ENCODE measurements at places on chromosomes 11 and 22.

- no peak for DNase-seq
These were observed 40.7 kb upstream of the CLMP start for GRCh38 chr11:123235656-123236261.

DNA sequence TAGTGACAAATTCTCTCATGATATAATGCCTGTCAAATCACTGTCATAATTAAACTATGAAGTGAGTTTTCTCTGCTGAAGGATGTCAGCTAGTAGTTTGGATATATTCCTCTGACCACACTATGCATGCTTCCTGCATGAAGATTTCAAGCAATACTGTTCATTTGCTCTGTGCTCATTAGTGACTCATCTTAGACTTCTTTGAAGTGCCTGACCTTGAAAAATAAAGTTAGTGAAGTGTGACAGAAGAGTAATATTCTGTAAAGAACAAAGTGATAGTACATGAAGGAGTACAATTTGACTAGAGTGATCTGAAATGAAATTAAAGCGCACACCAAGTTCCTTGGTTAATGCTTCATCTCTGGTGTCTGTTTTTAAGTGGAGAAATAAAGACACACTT lies 629.5 kb upstream of the ANO3 start:
- DNase-seq: no peak

DNA sequence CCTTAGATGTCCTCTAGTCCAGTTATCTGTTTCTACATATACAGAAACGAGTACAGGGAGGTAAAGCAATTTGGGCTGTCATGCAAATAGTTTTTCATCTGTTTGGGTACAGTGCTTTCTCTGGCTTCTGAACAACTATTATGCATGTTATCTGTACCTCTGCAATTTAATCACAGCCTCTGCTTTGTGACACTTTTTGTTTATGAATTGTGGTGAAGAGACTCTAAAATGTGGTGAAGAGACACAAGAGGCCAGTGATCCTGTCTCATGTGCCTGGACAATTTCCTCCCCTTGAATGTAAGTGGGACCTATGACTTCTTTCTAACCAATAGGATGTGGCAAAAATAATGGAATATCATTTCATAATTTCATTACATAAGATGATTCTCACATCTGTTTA lies 130.3 kb upstream of the ARHGAP42 start:
- no peak for DNase-seq

DNA sequence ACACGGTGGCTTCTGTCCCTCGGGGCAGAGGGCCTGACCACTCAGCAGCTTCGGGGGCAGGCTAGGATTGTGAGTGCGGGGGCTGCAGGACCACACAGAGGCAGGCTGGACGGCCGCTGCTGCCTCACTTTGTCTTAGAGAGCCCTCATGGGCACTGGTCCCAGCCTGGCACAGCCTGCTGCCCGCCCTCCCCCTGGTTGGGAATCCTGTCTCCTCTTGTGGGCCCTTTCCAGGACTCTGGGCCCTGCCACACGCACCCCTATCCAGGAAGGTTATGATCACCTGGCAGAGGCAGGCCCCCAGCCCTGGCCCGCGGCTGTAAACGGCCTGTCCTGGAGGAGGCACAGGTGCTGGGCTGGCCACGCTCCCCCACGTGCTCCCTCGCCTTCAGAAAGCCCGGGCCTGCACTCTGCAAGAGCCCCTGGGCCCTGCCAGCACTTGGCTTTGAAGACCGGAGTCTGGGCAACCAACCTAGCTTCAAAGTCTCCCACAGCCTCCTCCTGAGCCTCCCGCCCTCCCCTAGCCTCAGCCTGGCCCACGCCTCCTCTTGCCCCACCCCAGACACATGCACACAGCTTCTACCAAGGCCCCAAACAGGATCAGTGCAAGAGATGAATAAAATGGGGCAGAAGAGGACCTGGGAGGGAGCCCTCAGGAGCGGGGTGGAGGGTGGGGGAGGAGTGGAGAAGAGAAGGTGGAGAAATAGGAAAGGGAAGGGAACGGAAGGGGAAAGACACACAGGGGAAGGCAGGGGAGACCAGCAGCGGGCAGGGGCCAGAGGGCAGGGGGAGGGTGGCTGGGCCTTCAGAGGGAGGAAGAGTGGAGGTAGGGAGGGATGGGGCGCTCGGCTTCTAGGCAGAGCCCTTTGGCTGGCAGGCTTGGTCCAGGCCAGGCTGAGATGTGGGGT lies 31.0 kb downstream of the SYT7 start:
- DNase-seq: no peak

DNA sequence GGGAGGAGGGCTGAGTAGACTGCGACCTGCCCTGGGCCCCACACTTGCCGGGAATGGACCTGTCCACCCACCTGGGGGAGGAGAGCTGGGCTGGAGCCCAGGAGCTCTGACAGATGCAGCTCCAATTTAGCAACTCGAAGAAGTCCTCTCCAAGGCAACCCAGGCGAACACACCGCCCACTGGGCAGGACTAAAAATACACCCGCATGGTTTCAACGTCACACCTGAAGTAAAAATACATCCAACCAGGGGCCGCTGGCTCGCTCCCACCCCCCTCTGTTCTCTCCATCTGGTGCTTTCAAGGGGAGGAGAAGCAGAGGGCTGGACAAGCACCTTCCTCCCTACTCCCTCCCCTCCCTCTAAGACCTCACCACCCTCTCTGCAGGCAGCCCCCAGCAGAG lies 119.9 kb downstream of the FEZ1 start:
- peak; percentile 59 for DNase-seq

Measured in NCI-H1092 treated with DMSO at 0.1 percent for 48 hours (cell line).